ENCODE measurements at places on chromosomes 5 and 9.

DNA sequence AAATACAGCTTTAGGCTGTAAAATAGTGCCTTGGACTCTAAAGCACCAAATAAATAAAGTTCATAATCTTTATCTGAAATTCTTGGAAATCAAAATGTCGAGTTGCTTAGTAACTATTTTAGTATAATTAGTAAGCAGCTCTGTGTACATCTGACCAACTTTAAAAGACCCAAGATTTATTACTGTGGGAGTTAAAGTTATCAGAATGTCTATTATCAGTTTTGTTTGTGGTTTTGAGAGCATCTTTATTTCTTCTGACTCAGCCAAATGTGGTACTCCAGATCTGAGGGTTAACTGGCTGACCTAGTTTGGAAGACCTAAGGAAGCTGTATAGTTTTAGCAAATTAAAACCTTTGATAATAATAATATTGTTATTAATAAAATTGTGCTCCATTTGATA lies 81.2 kb downstream of the PRLR start:
- DNase-seq: no peak

DNA sequence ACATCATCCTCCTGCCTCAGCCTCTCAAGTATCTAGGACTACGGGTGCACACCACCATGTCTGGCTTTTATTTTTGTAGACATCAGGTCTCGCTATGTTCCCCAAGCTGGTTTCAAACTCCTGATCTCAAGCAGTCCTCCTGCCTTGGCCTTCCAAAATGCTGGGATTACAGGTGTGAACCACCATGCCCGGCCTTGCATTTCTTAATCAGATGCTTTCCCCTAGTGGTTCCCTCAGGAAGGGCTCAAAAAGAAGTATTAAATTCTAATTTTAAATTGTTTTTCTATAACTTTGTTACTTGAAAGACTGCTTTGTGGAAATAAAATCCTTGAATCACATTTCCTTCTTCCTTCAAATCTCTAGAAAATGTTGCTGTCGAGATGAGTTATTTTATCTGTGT lies 79.5 kb upstream of the ROR2 start:
- no peak for DNase-seq

GRCh38 chr9:120924698-120925534 lies 1.7 kb downstream of the TRAF1 start:
- DNase-seq: no peak

DNA sequence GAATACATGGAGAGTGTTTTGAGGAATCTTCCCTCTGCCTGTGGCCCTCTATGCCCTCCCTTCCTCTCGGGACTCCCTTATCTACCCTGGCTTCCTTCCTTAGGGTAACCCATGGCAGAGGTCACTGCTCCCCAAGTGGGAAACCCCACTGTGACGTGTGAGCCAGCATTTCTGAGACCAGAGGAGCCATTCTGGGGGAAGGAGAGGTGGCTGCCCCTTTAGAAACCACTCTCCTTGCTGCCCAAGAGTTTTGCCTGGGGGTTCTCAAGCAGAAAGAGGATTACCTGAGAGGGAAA lies 23.1 kb downstream of the CCNJL start:
- DNase-seq: no peak

DNA sequence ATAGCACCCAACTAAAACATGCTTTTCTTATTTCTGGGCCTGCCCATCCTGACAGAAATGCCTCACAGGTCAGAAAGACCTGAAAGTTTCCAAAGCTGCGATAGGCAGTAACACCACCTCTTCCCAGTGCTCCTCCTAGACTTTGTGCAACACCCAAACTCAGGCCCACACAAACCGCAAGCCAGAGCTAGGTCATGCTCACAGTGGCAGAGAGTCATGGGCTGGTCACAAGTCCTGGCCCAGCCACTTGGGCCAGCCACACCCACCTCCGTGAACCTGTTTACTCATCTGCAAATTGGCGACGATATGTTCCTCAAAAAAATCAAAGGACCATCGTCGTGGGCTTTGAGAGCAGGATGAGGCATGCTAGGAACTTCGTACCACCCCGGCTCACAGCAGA lies 44.0 kb upstream of the SLC25A51 start:
- DNase-seq: no peak

DNA sequence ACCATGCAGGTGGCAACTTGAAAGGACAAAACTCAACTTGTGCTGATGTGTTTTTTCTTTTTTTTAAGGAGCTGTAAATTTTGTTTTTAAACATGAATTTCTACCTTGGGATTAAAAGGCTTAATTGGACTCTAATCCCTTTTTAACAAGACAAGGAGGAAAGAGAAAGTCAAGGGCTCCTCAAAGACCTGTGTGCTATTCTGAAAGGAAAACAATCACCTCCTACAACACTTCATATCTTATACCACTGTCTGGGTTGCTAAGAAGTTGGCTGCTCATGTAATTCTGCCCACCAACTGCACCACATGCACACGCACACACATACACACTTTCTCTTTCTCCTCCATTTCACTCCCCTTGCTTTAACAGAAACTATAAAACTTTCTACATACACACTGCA lies 78.6 kb downstream of the SH3RF2 start:
- DNase-seq: no peak

GRCh38 chr9:135283671-135284070 lies 195.9 kb upstream of the PPP1R26 start:
- no peak for DNase-seq

DNA sequence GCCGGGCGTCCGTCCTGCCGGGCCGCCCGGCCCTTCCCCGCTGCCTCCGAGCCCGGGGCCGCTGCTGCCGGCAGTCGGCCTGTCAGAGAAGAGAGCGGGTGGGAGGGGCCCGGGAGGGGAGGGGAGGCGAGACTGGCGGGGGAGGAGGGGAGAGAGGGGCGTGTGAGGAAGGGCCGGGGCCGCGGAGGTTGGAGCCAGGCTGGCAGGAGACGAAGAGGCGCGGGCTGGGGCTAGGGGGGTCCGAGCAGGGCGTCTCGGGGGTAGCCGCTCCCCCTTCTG lies 570 bp downstream of the CREBRF start:
- DNase-seq: no peak

DNA sequence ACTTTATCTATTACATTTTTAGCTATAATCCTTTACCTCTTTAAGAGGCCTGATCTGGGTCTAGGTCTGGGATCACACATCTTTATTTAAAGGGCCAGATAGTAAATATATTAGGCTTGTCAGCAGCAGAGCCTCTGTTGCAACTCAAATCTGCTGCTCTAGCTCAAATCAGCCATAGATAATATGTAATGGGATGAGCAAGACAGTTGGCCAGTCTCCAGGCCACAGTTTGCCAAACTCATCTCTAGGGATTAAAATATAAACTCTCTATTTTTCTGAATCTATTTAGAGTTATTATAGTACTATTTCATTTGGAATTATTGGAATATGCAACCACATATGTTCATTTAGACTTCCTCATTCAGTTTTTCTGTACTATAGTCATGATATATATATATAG lies 115.9 kb upstream of the MINAR2 start:
- no peak for DNase-seq

DNA sequence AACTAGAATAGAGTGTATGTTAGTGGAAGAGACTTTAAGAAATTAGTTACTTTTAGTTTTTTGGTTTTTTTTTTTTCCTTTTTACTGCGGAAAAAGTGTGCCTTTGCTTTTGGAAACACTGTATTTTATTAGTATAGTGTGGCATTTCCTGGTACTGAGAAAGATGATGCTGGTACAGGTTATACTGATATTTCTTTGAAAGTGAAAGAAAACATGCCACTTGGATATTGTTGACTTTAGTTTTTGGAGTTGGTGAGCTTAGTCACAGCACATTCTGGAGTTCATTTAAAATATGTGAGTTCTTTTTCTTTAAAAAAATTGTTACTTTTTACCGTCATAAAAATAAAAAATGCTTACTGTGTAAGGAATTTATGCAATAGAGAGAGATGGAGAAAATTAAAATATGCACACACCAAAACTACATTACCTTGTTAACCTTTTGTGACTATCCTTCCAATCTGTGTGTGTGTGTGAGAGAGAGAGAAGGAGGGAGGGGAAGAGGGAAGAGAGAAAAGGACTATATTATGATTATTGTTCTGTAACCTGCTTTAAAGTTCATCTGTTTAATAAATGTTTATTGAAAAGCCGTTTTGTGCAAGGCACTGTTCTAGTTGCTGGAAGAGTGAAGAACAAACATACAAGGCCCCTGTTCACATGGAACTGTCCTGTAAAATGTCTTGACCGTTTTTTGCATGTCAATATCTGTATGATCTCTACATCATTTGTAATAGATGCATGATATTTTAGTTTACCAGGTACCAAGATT lies 1.9 kb downstream of the UGCG start:
- no peak for DNase-seq

- no peak for DNase-seq
These were observed 193.1 kb upstream of the FREM1 start for GRCh38 chr9:15103290-15103689.

- no peak for DNase-seq
These were observed 40.6 kb downstream of the INSYN2B start for GRCh38 chr5:169939731-169940130.

GRCh38 chr9:104948277-104948676 lies 20.3 kb upstream of the ABCA1 start:
- no peak for DNase-seq

DNA sequence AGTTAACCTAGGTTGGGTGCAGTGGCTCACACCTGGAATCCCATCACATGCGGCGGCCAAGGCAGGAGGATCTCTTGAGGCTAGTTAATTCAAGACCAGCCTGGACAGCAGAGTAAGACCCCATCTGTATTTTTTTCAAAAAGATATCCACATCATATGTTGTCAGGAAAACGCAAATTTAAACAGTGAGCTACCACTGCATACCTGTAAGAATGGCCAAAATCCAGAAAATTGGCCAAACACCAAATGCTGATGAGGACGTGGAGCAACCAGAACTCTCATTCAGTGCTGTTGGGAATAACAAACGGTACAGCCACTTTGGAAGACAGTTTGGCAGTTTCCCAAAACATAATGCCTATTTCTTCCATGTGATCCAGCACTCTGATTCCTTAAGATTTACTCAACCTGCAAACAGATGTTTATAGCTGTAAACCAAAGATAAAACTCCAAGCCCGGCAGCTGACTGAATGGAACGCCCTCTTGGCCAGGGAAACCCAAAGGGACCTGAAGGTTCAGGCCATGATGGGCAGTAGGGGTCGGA lies 12.4 kb downstream of the CEL start:
- DNase-seq: no peak

DNA sequence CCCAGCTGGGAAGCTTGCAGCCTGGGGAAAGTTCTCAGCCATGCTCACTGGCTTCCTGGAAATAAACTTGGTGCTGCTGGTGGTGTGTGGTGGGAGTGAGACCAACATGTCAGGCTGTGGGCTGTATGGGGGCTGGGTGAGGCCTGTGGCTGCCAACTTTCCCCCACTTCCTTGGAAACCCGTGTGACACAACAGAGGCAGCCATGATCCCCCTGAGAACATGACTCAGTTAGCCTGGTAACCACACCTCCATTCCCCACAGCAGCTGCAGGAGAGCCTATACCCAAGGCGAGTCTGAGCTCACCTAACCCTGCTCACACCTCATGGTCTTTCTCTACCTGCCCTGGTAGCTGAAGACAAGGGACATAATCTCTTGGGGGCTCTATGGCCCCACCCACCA lies 72.7 kb upstream of the RGMB start:
- no peak for DNase-seq

DNA sequence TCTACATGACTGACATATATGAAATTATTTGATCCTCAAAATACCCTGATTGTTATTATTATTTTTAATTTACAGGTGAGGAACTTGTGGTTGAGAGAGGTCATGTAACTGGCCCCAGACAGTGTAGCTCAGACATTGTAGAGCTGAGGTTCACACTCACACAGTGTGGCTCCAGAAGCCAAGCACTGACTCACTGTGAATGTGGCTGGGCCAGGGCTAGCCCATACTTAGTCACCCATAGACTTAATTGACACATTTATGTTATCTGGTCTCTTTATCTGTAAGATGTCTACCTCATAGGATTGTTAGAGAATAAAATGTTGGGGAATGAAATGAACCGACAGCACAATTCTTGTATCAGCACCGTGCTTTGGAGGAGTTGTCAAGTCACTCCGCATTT lies 24.9 kb upstream of the CCDC112 start:
- no peak for DNase-seq
